ENCODE measurements at places on chromosomes 16 and 17.

GRCh38 chr17:17044846-17045561 is 2.7 kb downstream of the MPRIP start:
- peak; percentile 89 for DNase-seq

DNA sequence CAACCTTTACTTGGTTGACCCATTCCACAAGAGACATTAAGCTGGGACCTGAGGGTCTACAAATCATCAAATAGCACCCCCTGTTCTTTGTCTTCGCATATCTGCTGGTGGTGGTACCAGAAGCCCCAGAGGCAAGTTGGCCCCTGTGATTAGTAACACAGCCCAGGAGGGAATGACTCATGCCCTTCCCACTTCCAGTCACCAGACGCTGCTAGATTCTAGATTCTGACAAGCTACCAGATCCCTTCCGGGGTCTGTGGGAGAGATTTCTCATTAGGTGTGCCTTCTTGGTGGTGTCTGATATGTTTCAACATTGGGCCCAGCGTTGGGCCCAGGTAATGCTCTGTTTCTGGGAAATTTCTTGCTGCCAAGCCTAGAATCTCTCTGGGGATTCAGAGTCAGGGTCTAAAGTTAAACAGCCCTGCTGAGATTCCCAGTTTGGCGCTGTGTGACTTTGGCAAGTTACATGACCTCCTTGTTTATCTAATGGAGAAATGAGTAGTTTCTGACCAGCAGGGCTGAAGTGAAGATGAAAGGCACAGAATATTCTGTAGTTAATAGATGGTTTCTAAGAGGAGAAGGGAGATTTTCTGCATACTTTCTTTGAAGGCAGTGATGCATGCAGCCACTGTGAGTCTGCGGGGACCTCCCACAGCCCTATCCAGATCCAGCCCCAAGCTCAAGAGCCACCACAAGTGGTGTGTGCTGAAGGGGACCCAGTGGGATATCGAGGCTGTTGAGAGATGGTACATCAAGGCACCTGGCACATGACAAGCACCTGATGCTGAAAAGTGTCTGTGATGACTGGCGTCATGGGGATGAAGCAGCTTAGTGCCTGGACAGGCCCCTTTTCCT is 3.9 kb downstream of the TRPV2 start:
- DNase-seq: peak; percentile 88

DNA sequence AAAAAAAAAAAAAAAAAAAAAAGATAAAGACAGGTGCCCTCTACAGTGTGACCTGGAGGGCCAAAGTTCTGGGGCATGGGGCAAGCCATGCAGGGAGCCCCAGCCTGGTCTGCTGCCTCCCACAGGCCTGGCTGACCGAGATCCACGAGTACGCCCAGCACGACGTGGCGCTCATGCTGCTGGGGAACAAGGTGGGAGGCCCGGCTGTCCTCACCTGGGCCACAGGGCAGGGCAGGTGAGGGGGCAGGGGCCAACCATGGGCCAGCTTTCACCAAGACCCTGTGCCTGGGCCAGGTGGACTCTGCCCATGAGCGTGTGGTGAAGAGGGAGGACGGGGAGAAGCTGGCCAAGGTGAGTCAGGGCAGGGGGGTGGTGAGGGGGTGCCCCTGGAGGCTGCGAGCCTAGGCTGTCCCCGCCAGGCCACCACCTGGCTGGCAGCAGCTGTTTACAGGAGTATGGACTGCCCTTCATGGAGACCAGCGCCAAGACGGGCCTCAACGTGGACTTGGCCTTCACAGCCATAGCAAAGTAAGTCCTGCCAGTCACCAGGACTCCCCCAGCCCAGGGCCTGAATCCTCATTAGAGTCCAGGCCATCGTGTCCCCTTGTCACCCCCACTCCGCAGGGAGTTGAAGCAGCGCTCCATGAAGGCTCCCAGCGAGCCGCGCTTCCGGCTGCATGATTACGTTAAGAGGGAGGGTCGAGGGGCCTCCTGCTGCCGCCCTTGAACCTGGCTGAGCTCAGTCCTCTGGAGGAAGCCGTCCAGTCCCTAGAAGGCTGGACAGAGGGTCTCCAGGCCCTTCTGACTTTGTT is 2.7 kb upstream of the TRAF7 start:
- DNase-seq: peak; percentile 17

DNA sequence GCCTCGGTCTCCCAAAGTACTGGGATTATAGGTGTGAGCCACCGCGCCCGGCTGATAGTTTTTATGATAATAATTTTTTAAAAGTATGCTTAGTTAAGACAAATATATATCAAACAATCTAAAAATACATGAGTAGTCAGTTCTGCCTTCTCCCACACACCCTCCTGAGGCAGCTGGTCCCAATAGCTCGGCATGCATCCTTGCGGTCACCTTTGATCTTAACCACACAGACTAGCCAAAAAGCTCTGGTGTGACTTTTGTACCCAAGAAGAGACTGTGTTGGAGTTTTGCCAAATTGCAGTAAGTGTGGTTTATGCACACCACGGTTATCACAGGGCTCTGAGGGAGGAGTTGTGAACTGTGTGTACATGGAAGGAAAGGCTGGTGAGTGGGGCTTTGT is 25.6 kb downstream of the ATP6V0A1 start:
- peak; percentile 7 for DNase-seq

DNA sequence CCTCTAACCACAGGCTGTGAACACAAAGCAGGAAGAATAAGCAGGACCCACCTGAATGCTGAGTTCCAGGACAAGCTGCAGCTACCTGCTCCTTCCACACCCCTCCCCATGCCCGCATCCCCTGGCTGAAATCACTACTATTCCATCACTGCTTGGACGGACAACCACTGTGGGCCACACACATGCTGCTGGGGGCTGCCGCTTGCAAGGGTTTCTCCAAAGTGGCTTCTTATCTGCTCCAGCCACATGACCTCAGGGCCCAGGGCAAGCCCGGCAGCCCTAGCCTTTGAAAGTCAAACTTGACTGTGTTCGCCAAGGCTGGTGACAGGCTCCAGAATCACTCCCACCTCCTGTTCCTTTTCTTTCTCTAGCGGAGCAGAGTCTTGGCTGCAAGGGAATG is 18.4 kb downstream of the FA2H start:
- DNase-seq: no peak

- DNase-seq: no peak
Observed at GRCh38 chr17:81582749-81583148, 30.6 kb upstream of the FAAP100 start.

DNA sequence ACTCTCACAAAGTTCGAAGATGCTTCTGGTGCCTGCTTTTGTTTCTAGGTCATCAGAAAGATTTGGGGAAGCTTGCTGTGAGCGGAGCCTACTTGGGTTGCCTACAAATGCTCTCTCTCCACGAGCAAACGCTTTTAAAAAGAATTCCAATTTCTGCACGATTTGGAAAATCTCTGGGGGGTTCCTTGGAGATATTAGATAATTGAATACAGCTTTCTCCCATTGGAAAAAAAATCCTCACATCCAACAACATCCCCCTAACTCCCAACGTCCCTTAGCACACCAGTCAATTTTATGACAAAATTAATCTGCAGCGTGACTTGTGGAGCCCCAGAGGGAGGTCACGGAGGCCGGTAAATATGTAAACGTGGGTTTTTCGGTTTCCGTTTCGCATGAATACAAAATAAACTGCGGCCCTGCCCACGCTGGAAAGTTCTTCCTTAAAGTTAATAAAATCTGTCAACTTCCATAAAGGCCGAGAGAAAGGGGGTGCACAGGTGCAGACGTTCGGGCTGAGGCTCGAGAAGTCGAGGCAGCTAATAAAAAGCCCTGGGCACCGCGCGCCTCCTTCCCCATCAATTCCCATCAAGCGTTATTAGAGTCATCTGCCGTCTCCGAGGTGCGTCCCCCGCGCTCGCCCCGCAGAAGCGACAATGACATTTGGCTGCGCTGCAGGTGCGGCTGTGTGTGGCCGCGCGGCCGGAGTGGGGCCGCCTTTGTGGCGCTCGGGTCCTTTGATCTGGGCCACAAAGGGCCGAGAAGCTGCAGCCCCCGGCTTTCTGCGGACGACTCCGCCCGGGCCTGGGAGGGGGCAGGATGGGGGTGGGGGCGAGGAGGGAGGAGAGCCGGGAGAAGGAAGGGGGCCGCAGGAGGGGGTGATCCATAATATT is 37.6 kb downstream of the SALL1 start:
- no peak for DNase-seq

DNA sequence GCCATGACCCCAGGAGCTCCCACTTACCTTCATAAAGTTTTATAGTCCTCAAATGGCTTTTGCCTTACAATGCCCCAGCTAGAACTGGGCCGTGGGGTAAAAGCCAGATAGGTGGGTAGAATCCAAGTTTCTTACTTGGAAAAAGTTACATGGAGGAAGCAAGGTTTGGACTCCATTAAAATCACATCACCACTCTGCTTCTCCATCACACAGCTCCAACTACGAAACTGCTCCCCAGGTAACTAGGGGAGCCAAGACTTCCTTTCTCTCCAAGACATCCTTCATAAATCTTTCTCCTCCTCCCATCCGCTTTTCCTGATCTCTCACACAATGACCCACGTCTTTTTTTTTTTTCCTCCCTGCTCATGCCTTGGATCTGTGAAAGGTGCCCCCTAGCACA is 130.8 kb upstream of the RCVRN start:
- no peak for DNase-seq

DNA sequence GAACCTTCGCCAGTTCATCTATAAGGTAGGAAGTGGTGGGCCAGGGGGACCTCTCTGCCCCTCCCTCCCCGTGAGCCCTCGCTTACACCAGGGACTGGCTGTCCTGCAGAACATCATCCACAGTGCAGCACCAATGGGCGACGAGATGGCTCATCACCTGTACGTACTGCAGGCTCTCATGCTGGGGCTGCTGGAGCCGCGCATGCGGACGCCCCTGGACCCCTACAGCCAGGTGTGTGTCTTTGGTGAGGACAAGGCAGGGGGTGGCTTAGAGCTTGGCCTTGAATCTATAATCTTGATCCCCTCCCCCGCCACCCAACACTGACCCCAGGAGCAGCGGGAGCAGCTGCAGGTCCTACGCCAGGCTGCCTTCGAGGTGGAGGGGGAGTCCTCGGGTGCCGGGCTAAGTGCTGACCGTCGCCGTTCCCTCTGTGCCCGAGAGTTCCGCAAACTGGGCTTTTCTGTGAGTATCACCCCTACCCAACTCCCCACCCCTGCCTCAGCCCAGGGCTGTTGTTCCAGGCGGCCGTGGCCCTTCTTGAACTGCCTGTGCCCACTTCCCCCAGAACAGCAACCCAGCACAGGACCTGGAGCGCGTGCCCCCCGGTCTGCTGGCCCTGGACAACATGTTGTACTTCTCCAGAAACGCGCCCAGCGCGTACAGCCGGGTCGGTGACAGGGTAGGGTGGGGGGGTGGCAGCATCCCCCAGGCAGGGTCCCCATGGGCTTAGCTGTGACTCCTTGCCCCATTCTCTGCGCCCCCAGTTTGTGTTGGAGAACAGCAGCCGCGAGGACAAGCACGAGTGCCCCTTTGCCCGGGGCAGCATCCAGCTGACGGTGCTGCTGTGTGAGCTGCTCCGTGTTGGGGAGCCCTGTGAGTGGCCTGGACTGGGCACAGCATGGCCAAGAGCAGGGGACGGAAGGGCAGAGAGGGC is 2.7 kb downstream of the ELMO3 start:
- no peak for DNase-seq

DNA sequence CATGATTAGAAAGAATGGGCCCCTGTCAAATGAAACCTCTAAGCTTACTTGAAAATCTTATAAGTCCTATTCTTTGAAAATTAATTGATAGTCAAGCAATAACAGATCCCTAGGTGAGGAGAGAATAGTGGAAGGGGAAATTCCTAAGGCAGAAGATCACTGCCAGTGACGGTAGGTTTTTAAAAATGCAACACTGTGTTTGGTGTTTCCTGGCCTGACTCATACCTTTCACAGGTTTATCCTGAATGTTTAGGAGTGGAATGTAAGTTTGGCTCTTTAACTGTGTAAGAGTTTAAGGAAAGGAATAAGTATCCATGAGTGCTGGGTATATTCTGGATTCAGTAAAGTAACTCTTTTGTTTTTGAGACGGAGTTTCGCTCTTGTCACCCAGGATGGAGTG is 23.8 kb downstream of the HAPSTR1 start:
- DNase-seq: no peak

DNA sequence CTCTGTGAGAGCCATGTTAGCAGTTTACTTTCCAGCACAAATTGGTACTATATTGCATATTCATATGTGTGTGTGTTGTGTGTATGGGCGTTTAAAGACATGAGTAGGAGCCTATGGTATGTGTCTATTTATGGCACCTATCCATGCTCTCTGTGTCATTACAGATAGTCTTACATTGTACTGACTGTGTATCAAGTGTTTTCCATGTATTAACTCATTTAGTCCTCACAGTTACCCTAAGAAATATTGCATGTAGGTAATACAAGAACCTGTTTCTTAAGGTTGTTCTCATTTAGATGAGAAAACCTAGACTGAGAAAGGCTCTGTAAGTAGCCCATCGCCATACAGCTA is 1.6 kb downstream of the ALG1 start:
- DNase-seq: no peak

DNA sequence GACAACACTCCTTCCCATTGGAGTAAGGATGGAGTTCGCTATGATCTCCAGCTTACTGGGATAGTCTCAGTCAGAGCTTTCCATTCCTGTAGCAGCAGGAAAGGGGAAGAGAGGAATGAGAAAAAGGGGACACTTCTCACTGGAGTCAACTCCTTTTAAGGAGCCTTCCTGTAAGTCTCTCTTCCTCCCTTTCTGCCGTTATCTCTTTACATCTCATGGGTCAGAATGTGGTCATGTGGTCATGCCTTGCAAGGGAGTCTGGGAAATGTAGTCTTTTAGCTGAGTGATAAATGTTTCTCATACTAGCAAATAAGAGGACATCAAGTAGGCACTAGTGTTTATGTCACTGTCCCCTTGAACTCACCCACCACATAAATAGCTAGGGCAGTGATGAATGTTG is 227.3 kb downstream of the HAPSTR1 start:
- no peak for DNase-seq

GRCh38 chr17:59361916-59362810 is 30.7 kb downstream of the YPEL2 start:
- DNase-seq: peak; percentile 86

DNA sequence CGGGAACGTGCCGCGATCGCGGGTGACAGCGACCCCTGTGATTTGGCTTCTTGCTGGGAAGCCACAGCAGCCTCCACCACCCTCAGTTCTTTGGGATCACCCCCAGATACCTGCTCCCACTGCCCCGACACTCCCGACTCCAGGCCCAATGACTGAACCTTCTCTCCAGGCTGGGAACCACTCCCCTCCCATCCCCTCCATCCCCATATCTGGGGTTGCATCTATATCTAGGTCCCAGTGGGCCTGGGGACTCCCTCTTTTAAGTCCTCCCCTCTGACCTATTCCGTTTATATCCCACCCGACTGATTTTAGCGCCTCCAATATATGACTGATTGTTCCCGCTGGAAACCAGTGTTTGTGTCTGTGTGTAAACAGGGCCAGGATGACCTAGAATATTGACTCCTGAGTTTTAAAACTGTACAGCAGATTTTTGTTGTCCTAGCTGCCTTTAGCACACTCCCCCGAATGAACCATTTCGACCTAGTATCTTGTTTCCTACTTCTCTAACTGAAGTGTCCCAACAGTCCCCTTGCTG is 667 bp downstream of the PSMD3 start:
- no peak for DNase-seq

GRCh38 chr17:62186841-62187240 is 121.8 kb upstream of the MED13 start:
- no peak for DNase-seq
